Aorta (tissue), 5 donors: ENCODE measurements at places on chromosomes 11 and 22. TPM values are rescaled to one million over a fixed set of nuclear protein-coding genes. Genes with fewer than 3 reads are reported as not detected.

Gene DLG2
- total RNA-seq, result 19.4 TPM

Gene APOA5
- not detected for total RNA-seq

Gene CDON
- 8.1 TPM for total RNA-seq

Gene ABCC8
- total RNA-seq, result 2.5 TPM

Gene OSBP
- total RNA-seq, result 42.4 TPM

Gene CSNK2A3
- total RNA-seq, result 3.9 TPM

Gene POU2AF1
- 0.45 TPM for total RNA-seq
